NCI-H774 (cell line): ENCODE measurements at places on chromosomes 2 and 18.

DNA sequence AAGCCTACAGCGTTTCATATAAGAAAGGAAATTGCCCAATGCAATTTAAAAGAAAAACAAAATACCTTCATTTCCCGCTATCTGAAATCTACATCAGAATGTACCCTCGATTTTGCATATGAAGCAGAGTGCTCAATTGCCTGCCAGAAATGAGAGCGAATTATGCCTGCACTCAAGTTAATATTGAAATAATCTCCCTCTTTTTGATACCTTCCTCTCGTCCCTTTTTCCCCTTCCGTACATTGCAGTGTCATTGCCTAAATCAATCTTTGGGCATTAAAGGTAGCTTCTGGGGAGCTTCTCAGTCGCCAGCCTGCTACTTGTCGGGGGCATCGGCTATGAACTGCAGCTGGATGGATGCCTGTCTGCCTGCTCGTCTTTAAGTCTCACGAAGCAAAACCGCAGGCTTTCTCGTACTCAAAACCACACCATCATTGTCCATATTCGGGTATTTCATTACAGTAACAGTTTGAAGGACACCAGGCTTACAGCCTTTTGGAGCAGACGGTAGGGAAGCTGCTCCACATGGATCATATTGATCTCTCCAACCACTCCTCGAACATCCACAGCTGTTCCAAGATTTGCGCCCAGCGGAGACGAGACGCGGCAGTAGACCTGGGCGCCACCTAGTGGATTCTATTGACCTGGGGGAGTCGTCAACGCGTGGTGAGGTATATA is 64.0 kb upstream of the HNRNPA3 start:
- peak; percentile 69 for DNase-seq

- DNase-seq, result no peak
Measured at GRCh38 chr18:58721566-58722239, 50.4 kb downstream of the MALT1 start.

DNA sequence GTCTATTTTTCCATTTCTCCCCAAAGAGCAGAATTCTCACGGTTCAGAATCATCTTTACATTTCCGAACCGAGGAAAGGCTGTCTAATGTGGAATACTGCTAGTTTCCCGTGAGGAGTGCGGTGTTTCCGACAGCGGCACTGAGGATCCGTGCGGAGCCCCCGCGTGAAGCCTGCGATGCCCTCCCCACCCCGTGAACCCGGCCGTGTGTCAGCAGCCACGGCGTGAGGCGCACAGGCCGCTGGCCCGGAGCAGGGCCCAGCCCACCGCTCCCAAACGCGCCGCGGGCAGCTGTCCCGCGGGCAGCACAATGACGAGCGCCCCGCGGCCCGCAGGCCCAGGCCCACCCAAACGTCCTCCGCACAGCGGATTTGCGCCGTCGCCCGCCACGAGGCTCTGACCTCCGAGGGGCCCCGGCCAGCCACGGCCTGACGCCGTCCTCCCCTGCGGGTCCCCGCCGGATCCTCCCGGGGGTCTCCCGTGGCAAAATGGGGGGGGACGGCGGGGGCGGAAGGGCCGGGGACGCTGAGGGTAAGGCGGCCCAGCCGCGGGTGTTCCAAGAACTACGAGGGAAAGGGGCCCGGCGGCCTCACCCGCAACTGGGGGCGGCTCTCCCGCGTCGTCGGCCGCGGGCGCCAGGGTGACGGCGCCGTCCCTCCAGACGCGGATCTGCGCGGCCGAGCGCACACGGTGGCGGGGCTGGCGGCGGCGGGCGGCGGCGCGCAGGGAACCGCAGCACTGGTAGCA is 796 bp downstream of the SPIRE1 start:
- DNase-seq, result no peak

GRCh38 chr2:67660871-67661270 is 263.7 kb downstream of the ETAA1 start:
- DNase-seq, result no peak

- no peak for DNase-seq
Measured at GRCh38 chr2:159163930-159164329, 122.6 kb downstream of the WDSUB1 start.

- no peak for DNase-seq
Measured at GRCh38 chr18:23106575-23106974, 28.7 kb upstream of the CABLES1 start.

GRCh38 chr2:19982268-19982667 is 7.6 kb downstream of the WDR35 start:
- DNase-seq, result no peak

DNA sequence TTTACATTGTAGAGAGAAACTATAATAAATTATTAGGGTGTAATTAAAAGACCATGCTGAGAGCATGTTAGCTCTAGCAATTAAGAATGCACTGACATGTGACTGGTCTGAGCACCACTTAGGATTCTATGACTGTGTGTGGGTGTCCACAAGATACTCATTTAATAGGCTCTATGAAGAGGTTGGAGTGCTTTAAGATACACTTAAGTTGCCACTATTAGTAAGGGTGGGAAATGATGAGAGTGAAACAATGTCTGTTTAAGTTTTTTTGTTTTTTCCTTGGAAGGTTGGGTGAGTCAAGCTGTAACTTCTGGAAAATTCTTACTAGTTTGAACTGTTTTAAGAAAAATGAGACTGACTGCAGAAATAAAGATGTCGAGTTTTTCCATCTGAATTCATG is 1.8 kb upstream of the FAP start:
- no peak for DNase-seq

- no peak for DNase-seq
Measured at GRCh38 chr2:198438331-198438730, 633.9 kb downstream of the PLCL1 start.

- no peak for DNase-seq
Measured at GRCh38 chr2:62992561-62992960, 58.1 kb upstream of the OTX1 start.

DNA sequence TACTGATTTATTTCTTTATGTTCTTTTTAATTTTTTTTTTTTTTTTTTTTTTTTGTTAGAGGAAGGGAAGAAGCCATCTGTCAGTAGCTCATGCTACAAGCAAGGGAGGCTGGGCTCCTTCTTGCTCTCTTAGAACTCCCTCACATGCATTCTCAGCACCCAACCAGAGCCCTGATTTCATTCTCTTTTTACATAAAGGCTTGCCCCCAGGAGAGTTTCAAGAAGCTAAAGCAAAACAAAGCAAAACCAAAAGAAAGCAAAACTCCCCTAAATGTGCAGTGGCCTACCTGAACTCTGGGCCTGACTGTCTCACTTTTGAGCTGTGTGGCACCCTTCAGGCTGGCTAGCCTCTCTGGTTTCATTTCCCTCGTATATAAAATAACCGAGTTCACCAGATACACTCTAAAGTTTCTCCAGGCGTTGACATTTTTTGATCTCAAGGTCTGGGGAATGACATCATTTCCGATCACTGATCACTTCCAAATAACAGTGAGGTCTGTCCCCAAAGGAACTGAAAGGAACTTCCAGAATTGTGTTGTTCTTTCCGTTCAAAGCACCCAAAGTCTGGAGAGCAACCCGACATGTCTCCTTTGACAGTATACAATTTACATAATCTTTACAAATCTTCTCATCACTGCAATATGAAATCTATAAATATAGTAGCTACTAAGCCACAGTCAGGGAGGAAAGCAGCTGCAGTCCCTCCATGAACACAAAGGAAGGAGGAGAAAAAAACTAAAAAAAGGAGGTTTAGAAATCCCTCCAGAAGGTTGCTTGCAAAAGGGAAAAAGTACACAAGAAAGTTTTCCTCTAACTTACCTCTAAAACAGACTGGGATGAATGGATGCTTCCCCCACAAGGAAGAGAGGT is 145.6 kb upstream of the NCK2 start:
- DNase-seq, result no peak

- DNase-seq, result no peak
Measured at GRCh38 chr18:74501386-74501785, 5.2 kb downstream of the CNDP2 start.

- DNase-seq, result no peak
Measured at GRCh38 chr2:134107402-134107801, 146.5 kb upstream of the MGAT5 start.
